SW 1271 (cell line): ENCODE measurements at places on chromosomes 2 and 18.

- peak; percentile 35 for DNase-seq
Observed at GRCh38 chr2:216692636-216693413, 2.5 kb downstream of the IGFBP5 start.

- DNase-seq, result no peak
Observed at GRCh38 chr2:15667809-15668556, 76.3 kb downstream of the DDX1 start.

DNA sequence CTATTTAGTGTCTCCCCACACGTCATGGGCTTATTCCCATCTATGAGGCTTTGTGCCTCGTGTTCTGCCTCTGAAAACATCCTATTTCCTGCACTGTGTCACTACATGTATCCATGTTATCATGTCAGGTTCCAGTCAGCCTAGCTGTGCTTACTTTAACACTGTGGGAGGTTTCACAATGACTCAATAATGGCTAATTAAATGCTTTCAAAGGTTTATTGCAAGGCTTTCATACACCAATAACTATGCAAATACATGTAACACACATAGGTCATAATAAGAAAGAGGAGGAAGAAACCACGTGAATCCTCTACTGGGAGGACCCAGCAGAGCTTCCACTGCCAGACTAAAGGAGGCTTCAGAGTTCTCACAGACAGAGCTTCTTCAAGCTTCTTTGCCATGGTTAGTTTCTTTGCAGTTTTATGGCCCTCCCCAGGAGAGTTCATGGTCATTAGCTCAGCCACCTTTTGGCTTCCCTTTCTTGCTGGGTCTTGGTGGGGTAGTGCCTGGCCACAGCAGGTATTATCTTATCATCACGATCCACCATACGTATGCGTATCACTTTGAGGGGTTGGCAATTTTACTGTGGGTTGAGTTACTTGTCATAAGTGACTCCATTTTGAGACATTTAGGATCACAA lies 5.1 kb upstream of the COLEC12 start:
- DNase-seq, result no peak

DNA sequence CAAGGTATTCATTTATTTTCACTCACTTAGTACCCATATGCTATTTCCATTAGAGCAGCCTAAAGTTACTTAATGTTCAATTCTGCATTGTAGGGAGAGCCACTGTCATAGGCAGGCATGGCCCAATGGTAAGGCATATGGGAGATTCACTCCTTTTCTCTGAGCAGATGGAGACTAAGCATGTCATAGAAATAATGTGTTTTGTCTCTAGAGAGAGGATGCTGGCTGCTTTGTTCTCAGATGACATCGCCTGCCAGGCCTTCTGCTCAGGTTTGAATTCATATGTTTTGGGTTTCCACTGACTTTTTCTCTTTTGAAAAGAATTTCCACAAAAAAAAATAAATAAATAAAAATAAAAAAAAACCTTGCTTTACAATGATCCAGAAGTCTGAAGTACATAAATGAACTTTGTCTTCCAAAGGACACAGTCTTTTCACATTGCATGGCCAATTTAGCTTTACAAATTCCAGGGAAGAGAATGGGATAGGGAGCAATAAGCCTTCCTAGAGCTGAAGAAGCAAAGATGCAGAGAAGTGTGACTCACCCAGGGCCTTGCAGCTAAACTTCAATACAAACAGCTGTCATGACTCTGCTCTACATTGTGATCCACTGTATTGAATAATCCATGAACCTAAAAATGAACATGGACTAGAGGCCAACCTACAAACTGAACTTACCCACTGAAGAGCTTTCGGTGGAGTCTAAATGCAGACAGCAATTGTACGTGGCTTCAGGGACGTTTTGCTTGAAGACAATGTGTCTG lies 422.5 kb downstream of the CMPK2 start:
- no peak for DNase-seq

DNA sequence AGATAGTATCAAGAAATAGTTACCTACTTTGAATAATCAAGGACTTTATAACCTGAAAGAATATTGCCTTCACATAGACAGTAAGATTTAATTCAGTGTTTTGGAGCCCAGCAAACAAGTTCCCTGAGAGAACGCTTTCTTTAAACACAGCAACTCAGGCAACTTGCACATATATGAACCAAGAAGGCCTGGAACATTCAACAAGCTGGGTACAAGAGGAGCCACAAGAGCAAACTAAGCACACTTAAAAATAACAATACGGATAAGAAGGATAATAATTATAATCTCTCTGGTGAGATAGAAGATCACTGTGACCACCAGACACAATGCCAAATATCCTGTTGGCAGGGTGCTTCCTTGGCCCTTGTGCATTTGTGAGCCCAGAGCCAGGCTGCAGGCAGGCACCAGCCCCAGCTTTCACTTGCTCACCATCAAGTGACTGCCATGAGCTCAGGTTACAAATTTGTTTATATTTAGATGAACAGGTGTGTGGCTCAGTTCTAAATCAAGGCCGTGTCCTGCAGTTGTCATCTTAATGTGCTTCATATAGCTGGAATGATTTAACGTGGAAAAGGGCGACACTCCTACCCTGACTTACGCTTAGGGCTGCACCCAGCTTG lies 446.6 kb downstream of the IRS1 start:
- no peak for DNase-seq

DNA sequence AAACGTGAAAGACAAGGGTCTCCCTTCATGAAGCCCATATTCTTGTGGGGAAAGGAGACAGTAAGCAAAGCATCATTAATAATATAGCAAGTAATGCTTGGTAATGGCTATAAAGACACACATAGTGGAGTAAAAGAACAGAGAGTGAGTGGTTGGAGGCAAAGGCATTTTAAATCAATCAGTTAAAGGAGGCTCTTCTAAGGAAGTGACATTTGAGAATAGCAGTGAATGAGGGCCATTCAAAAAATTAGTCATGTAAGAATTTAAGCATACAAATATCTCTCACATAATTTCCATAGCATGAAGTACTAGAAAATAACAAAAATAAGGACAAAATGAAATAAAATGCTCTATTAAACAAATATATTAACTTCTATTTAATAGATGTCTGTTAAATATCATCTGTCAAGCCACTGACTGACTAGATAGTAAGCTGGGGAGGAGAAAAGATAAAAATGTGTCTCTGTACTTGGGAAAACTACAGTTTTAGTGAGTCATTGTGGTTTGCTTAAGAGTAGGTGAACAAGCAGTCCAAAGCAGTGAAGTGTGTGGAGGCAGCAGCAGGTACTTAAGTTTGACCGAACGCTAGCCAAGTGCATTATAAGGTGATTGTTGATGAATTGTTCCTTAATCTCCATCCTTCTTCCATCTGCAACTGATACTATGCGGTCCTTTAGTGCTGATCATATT lies 160.1 kb downstream of the PARD3B start:
- no peak for DNase-seq

GRCh38 chr18:10775026-10775425 lies 249.2 kb downstream of the NAPG start:
- no peak for DNase-seq

- DNase-seq, result no peak
Observed at GRCh38 chr2:125857971-125858794, 797.8 kb upstream of the GYPC start.

DNA sequence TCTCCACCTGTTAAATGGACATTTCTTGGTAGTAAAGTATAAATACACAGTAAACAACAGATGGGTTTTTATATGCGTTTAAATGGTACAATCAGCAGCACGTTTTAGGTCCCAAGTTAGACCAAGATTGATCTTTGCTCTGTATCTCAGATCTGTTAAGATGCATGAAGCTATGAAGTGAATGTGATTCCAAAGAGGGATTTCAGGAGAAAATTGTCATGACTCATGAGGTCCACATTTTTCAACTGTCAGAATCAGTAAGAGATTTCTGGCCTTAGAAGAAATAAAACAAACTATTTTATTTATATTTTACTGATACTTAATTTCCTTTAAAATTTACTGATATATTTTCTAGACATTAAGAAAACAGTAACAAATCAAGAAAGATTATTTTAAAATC lies 142.7 kb downstream of the EML6 start:
- DNase-seq, result no peak

- DNase-seq, result no peak
Observed at GRCh38 chr18:45527891-45528290, 87.4 kb upstream of the SLC14A2 start.
